CD4-positive, alpha-beta T cell treated with Interleukin-17A for 1 hour (primary cell): ENCODE measurements at places on chromosomes 1 and 21.
A peak's percentile ranks its signal among the peaks of the same experiment; 100 is the strongest.

GRCh38 chr1:100414693-100415497 is 62.6 kb downstream of the CDC14A start:
- peak; percentile 76 for DNase-seq

DNA sequence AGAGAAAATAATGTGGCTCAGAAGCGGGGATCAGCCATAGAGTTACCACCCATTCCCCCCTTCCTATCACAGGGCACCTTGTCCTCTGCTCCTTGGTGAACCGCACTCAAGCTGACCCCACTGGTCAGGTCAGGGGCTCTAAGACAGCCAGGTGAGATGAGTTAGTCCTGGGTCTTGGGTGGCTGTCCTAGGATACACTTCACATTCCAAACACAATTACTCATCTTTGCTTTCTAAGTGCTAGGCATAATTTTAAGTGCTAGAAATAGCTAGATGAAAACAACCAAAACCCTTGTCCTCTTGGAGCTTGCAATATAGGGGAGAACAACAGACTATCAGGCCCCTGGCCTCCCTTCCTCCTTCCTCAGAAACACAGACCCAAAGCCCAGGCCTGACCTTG is 7.8 kb upstream of the MUTYH start:
- no peak for DNase-seq

- no peak for DNase-seq
Measured at GRCh38 chr1:47031059-47031458, 7.6 kb downstream of the CYP4X1 start.

- DNase-seq = no peak
Measured at GRCh38 chr1:207355513-207356295, 34.2 kb downstream of the CD55 start.

- no peak for DNase-seq
Measured at GRCh38 chr1:8384088-8384487, 66.2 kb downstream of the SLC45A1 start.

GRCh38 chr1:93615582-93616150 is 66.0 kb downstream of the BCAR3 start:
- DNase-seq = no peak

- DNase-seq = no peak
Measured at GRCh38 chr1:18635891-18636595, 5.4 kb downstream of the PAX7 start.

DNA sequence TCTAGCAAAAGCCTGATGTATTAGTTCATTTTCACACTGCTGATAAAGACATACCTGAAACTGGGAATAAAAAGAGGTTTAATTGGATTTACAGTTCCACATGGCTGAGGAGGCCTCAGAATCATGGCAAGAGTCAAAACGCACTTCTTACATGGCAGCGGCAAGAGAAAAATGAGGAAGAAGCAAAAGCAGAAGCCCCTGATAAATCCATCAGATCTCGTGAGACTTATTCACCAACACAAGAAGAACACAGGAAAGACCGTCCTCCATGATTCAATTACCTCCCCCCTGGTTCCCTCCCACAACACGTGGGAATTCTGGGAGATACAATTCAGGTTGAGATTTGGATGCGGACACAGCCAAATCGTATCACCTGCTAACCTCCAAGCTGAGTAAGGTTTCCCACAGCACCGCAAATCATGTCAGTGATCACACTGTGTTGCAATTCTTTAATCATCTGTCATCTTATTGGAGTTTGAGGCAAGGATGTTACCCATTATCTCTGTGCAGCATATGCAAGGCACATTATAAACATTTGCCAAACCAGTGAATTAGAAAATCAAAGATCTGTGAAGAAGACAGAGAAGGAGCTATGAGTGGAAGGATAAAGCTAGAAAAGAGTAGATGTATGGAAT is 128.5 kb downstream of the ZNF281 start:
- DNase-seq = no peak

GRCh38 chr1:248914796-248915381 is 8.9 kb downstream of the PGBD2 start:
- no peak for DNase-seq

DNA sequence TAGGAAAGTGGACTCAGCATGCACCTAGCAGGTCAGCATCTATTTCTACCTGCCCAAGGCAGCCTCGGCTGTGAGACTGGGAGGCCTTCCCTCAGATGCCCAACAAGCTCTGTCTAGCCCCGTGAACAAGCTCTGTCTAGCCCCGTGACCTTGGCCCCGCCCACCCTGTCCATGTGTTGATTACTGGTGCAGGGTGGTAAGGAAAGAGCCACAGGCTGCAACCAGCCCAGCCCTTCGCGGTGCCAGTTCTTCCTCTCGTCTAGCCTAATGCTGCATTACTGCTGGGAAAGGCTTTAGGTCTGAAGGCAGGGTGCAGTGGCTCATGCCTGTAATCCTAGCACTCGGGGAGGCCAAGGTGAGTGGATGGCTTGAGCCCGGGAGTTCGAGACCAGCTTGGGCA is 2.2 kb downstream of the GPR153 start:
- DNase-seq = no peak

DNA sequence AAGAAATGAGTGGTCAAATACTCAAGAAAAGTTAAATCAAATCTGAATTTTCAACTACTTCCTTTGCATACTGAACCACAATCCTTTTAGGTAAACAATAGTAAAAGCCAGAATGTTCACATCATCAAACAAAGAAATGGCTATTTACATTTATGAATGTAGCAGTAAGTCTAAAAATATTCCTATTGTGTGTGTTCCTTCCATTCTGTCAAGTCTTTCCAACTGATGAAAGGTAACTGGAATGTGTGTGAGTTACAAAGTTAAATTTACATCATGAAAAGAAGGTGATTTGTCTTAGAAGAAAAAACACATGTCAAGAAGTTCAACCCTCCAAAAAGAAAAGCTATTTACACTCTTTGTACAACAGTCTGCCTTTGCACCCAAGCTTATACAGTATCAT is 203.1 kb downstream of the SIPA1L2 start:
- no peak for DNase-seq

DNA sequence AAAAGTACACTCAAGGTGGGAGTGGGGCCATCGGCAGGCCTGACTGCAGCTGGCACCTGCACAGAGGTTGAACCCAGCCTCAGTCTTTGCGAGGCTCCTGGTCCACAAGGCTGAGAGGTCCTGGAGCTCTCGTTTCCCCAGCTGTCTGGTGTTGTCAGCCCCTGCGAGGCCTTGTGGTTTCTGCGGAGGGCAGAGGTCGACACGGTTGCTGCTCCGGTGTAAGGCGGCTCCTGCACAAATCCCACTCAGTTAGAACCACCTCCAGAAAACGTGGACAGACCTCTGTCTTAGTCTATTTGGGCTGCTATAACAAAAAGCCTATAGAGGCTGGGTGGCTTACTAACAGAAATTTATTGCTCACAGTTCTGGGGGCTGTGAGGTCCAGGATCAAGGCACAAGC is 5.8 kb downstream of the KIAA1614 start:
- no peak for DNase-seq

DNA sequence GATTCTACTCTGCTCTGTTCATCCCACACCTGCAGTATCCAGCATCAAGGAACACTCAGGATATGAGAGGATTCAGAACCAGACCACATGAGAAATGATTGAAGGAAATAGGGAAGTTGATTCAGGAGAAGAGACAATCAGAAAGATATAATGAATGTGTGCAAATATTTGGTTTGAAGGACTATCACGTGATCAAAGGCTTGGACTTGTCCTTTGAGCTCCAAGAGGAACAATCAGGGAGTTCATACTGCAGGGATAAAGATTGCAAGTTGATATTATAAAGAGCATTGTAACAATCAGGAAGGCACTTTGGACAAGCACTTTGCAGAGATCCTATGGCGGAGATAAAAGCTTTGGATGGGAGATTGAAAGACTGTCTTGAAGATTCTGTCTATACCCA is 13.9 kb upstream of the PIGM start:
- no peak for DNase-seq

DNA sequence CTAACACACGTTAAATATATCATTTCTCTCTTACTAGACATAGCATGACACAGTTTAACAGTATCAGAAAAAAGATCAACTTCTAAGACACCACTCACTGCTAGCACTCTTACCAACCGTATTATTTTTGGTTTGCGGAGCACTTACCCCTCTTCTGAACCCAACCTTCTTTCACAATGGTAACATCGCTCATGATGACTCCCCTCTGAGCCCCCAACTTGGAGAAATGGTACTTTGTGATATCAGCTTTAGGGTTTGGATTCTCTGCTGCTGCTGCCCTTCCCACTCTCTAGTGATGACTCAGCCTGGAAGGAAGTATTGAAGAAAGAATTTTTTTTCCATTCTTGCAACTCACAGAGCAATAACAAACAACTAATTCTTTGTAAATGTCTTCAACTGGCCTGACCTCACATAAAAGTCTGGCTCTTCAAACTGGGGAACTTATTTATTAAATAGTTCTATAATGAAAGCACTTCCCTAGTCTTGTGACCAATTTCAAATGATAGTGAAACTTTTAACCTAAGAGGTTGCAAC is 7.0 kb downstream of the AKT3 start:
- DNase-seq = peak; percentile 42

GRCh38 chr1:96741335-96741734 is 19.8 kb downstream of the PTBP2 start:
- DNase-seq = no peak

- no peak for DNase-seq
Measured at GRCh38 chr1:27003745-27004470, 8.7 kb downstream of the TENT5B start.

DNA sequence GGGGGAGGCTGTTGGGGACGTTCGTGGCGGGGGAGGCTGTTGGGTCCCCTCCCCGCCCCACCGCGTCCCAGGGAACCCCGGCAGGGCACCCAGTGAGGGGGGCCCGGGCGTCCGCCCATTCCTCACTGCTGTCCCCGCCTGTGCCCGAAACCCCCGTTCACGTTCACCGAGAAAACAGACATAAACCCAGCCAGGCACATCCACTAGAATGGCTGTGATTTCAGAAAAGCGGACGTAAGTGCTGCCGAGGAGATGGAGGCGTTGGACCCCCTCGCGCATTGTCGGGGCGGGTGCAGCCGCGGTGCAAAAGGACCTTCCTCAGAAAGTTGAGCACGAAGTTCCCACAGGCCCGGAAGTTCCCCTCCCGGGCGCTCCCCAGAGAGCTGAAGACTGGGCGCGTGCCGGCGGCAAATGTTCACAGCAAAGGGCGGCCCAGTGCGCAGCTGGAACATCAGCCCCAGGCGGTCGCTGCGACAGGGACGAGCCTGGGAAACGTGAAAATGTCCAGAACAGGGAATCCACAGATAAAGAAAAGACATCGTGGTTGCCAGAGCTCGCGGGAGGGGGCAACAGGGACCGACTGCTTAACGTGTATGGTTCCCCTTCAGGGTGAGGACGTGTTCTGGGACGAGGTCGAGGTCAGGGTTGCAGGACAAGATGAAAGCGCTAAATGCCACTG is 18.5 kb upstream of the SAMD11 start:
- DNase-seq = peak; percentile 14

DNA sequence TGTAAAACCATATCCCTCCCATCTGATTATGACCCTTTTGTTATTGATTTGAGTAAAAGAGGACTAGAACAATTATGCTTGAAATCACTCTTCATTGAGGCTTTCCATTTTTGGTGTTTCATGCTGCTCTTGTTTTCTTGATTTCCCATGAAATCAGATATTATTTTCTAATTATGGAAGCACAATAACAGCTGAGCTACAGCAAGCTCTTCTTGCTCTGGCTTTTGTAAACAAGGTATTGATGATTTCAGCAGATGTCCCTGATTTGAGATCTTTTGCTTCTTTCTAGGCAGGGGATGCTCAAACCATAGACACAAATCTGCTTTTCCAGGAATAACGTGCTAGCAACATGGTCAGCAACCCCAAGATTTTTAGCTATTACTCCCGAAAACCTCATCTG is 607.8 kb downstream of the NCAM2 start:
- DNase-seq = no peak
